ENCODE measurements at places on chromosomes 7 and 10. TPM values are rescaled to one million over a fixed set of nuclear protein-coding genes. Genes with fewer than 3 reads are reported as not detected.
A peak's percentile ranks its signal among the peaks of the same experiment; 100 is the strongest.

The ESYT2 gene
- 53.2 TPM for polyA plus RNA-seq

The PAPOLB gene
- polyA plus RNA-seq: 0.10 TPM

GRCh38 chr7:92641921-92642511 is 51.8 kb upstream of the FAM133B start:
- DNase-seq: no peak

DNA sequence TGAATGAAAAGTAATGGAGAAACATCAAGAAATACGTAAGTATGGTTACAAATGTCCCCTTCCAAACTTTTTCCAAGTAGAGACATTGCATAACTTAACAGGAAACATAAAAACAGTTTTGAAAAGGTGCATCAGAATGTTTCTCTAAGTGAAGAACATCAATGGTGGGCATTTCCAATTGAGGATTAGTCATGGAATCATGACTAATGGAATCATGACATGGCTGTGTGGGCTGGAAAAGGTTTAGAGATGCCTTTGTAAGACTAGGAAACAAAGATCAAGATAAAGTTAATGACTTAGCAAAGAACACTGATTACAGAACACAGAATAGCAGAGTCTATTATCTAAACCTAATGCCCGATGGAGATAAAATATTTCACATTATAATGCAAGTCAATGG is 272.0 kb downstream of the HPSE2 start:
- DNase-seq: no peak

DNA sequence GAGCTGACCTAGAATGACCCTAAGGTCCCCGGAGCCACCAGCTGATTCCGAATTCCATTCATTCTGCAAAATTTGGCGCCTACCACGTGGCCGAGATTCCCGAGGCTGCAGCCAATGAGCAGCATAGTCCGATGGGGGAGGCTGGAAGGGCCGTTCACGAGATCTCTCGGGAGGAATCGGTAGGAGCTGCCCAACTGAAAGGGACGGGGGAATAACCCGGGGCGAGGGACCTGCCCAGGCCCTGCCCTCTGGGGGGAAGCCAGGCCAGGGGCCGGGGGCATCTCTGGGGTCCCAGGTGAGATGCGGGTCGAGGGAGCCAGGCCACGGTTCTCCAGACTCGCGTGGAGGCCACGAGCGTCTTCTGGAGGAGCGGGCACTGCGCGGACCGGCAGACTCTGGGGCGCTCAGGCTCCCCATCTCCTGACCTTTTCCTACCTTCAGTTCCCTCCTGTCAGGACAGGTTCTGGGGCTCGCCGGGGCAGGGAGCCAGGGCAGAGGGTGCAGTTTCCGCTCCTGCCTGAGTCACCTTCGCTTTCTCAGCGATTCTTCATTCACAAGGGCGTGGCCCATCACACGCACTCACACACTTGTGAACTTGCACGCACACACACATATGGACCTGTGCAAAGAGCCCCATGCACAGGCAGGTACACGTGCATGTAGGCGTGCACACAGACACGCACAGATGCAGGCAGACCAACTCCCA is 173.4 kb downstream of the RNF216 start:
- DNase-seq: no peak

GRCh38 chr7:132777956-132778355 is 201.7 kb upstream of the PLXNA4 start:
- no peak for DNase-seq

DNA sequence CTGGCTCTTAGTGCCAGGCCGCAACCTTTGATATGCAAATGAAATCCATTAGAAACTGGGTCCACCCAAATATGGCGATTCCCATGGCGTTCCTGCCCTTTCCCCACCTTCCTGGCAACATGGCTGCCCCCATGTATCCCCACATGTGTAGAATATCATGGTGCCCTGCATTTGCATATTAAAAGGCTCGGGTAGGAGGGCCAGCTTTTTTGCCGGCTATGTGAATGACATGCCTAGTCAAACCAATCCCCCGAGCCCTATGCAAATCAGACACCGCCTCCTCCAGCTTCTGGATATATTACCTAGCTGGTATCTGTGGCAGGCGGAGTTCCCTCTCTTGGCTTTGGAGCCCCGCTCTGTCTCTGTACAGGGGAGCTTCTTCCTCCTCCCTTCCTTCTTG is 18.3 kb downstream of the MMS19 start:
- DNase-seq: no peak

DNA sequence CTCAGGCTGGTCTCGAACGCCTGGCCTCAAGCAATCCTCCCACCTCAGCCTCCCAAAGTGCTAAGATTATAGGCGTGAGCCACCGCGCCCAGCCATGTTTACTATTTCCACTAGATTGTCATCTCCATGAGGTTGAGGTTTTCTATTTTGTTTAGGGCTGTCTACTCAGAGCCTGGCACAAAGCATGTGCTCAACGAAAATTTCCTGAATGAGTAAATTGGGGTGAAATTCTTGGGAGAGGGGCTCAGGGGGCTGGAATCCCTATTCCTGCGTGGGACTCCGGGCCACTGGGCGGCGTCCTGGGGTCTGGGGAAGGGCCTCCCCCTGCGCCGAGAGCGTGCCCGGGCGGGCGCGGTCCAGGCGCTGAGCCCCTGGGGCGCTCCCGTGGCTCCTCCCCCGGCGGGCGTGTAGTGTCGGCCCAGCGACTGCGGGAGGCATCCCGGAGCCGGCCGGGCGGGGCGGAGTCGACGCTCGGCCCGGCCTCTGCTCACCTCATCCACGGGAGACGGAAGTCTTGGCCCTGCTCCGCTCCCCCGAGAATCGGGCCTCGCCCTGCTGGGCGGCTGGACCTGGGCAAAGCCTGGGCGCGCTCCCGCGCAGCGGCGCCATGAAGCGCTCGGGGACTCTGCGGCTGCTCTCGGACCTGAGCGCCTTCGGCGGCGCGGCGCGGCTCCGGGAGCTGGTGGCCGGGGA is at the start of gene HPS6:
HPS6 (plus strand) TSS at position 482 of the 693 bp plus-strand sequence; CDS start at position 608, 126 bp downstream.
- DNase-seq: peak; percentile 71

GRCh38 chr7:151144387-151144786 is 23.1 kb downstream of the GBX1 start:
- DNase-seq: no peak

DNA sequence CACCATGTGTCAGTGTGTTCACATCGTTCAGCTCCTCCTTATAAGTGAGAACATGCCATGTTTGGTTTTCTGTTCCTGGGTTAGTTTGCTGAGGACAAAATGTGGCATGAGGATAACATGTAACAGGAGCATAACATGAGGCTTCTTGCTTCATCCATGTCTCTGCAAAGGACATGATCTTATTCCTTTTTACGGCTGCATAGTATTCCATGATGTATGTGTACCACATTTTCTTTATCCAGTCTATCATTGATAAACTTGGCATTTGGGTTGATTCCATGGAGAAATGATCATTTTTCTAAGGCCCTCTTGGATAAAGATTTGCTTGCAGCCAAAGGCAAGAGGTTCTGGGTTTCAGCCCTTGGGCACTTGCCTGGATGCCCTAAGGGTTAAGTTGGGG is 128.5 kb upstream of the ZEB1 start:
- DNase-seq: no peak

GRCh38 chr7:140031364-140031763 is 31.4 kb downstream of the PARP12 start:
- DNase-seq: no peak

DNA sequence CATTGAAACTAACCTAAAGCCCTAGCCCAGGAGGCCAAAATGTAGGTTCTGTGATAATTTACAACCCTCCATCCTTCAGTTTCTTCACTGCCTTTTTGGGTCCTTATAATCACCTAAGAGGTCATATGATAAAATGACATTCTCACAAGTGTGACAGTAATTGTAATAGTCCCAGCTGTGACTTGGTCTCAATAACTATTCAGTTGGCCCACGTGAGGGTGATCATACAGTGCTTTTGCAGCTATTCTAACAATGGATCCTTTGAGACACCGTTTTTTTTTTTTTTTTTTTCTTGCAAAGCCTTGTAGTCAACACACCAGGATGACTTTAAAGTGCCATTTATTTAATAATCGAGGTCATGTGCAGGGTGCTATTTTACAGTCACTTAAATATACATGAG is 760.0 kb downstream of the PHTF2 start:
- DNase-seq: no peak

All from right renal pelvis (tissue), 4 donors.